SK-N-MC (cell line): ENCODE measurements at places on chromosomes 7 and 10.
A peak's percentile ranks its signal among the peaks of the same experiment; 100 is the strongest.

GRCh38 chr7:40879941-40880543, 745.2 kb downstream of the SUGCT start:
- DNase-seq = no peak

GRCh38 chr10:78176320-78177317, 143.0 kb downstream of the RPS24 start:
- DNase-seq = no peak

DNA sequence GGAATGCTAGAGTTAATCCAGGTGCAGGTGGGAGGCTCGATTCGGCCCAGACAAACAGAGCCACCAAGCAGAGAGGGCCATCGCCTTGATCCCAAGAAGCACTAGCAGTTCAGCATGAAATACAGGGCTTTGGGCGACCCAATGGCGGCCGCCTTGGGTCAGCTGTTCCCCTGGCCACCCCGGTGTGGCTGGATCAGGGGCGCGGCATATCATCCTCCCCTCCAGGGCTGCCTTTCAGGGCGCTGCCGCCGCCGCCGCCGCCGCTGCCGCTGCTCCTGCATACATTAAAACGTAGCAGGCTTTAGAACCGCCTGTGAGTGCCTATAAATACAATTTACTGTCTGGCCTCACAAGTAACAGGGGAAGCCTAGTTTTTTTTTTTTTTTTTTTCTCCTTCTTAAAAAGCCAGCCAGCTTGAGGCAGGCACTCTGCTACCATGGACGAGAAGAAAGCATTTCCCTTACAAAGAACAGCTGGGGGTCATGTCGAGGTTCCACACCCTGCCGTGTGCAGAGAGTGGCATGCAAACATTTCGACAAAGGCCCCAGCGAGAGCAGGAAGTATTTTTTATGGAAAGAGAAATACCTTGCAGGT, 57.7 kb upstream of the EFCAB10 start:
- no peak for DNase-seq

- peak; percentile 20 for DNase-seq
These were observed 63.6 kb upstream of the BMPER start for GRCh38 chr7:33841705-33842129.

GRCh38 chr7:114153700-114154099, 234.9 kb upstream of the PPP1R3A start:
- DNase-seq = no peak

DNA sequence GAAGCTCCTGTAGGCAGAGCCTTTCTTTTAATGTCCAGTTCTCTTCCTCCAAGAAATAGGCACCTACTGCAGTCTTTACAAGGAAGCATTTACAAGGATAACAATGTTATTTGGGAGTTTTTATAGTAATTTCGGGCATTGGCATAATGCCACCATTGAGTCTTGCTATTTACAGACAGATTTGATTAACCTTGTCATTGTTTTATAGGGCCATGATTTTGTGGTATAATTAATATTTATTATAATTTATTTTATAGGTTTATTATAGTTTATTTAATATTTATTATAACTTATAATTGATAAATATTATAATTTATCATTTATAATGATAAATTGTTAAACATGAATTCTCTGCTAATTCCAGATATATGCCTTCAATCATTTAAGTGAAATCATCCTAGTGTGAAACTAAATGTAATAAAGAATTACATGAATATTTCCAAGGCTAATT, 573 bp upstream of the POT1 start:
- DNase-seq = no peak

DNA sequence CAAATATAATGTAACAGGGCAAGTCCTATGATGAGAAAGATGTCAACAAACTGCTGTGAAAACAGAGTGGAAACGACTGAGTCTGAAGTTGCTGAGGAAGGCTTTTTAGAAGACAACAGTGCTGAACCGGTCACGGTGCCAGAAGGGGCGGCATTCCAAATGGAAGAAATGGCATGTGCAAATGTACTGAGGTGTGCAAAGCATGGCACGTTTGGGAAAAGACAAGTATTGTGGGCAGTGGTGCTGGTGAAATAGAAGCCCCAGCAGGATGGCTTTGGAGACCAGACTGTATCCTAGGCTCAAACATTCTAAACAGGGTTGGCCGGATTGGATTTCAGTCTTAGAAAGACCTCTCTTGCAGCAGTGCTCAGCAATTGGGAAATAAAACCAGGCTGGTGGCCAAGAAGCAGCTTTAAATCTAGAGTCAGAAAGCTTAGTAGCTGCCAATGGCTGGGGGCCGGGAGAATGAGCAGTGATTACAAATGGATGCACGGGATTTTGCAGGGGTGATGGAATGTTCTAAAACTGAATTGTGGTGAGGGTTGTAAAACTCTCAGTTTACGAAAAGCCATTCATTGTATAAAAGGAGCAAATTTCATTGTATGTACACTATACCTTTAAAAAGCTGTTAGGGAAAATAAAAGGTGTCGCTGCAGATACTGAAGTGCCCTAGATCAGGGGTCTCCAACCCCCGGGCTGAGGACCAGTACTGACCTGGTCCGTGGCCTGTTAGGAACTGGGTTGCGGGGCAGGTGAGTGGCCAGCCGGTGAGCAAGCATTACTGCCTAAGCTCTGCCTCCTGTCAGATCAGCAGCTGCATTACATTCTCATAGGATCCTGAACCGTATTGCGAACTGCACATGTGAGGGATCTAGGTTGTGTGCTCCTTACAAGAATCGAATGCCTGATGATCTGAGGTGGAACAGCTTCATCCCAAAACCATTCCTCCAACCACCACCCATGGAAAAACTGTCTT, 141.6 kb downstream of the HIBADH start:
- no peak for DNase-seq

- DNase-seq = no peak
These were observed 85.2 kb upstream of the CDC14C start for GRCh38 chr7:48839108-48839507.

DNA sequence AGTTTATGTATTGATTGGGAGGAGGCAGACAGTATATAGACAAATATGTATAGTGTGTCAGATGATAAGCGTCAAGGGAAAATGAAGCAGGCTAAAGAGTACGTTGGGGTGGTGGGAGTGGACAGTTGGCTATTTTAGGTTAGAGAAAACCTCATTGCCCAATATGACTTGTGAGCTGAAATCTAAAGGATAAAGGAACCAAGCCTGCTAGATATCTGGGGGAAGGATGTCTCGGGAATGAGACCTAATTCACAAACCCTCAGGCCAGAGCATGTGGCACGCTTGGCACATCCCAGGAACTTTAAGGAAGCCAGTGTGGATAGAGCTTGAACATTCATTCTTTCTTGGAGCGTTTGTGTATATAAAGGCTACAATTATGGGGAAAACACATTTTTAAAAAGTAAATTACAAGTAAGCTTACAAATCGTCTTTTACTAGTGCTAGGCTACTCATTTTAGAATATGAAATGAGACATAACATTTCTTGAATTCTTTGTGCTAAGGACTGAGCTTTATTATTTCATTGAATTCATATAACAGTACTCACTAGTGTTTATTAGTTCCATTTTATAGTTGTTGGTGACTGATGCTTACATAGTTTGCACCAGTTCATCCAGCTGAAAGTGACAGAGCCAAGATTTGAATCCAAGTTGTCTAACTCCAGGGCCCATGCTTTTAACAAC, 9.7 kb downstream of the FHIP2A start:
- DNase-seq = no peak

DNA sequence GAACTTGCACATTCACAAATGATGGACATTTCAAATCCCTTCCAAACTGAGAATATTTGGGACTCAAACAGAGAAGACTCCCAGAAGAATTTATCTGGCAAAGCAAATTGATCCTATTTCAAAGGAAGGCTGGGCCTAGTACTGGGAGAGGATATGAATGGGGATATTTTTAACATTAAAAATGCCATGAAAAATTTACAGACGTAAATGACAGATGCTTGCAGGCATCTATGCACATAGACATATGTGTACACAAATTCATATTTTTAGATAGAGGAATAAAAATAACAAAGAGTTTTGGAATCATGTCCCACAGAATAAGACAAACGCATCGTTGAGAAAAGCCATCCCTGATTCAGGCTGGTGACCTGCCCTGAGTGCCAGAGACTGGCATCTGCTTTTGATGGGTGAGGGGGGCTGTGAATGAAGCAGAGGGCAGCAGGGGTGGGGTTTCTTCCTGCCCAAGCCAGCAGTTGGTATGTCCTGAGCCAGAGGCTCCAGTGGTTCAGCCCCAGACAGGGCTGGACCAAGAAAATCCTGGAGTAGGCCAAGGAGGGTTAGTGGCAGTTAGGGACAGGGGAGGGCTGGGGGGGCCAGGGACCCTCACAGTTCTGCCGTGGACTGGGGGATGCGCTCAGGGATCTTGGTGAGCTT, 138.5 kb downstream of the SLIT1 start:
- no peak for DNase-seq

- no peak for DNase-seq
These were observed 112.5 kb downstream of the EPC1 start for GRCh38 chr10:32234471-32234870.

DNA sequence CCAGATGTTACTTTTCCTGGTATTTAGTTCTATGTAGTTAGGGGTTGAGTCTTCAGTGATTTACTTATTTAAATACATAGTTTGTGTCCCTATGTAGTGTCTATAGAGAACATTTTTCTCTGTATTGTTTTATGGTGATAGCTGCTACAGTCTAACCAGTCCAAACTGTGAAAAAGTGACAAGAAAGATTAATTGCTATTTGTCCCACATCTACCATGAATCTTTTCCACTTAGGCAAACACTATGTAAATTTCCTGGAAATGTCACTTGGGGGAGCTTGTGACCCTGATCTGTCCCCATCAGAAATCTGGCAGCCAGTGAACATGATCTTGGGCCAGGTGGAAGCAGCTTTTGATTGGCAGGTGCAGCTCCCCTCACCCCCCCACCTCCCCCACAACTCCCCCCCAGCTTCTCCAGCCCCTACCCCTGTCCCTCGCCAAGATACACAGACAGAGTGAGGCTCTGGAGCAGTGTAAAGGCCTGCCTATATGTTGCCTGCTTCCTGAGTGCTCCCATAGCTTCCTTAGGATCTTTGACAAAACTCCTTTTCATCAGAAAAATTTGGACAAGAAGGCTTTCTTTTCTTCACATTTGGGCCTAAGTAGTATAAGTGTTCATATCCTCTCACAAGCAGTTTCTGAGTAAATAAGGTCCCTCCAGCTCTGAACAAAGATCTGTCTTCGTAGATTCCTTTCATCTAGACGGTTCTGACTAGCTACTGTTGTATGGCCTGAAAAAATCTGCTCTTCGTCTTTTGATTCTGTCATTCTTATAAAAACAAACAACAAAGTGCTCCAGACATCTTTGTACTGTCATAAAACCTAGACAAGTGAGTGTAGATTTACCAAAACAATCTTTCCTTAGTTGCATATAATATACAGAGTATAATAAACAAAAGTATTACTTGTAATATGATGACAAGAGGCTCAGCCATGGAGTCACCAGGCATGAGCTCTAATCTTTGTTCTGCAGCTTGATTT, 31.5 kb upstream of the SLC13A1 start:
- no peak for DNase-seq

- no peak for DNase-seq
These were observed 20.9 kb upstream of the ICA1 start for GRCh38 chr7:8282871-8283270.

GRCh38 chr7:18530224-18531179, 35.0 kb downstream of the HDAC9 start:
- no peak for DNase-seq

DNA sequence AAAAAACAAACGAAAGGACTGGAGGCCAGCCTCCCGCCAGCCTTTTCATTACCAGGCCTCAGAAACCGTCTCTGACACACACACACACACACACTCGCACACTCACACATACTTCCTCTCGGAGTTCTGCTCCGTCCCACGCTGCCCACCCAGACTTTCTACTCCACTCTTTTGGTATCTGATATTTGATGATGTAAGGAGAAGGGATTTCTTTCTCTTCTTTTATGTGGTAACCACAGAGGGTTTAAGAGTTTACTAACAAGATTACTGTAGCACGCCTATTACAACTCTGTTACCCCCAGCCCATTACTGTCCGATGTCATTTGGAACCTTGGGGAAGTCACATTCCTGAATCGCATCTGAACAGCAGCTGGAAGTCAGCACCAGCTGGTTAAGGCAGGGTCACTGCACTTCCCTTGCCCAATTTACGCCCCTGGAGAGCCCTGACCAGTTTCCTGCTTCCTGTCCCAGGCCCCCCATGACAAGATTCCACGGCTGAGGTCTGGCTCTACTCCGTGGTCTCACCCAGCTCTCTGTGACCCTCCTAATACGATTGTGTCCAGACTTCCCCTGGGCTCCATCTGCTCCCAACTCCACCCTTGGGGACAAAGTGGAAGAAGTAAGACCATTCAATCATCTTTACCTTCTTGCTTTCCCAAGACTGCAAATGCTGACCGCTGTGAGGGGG, 1.1 kb downstream of the DENND2A start:
- no peak for DNase-seq

- no peak for DNase-seq
These were observed 17.8 kb downstream of the LYZL1 start for GRCh38 chr10:29306688-29307087.

DNA sequence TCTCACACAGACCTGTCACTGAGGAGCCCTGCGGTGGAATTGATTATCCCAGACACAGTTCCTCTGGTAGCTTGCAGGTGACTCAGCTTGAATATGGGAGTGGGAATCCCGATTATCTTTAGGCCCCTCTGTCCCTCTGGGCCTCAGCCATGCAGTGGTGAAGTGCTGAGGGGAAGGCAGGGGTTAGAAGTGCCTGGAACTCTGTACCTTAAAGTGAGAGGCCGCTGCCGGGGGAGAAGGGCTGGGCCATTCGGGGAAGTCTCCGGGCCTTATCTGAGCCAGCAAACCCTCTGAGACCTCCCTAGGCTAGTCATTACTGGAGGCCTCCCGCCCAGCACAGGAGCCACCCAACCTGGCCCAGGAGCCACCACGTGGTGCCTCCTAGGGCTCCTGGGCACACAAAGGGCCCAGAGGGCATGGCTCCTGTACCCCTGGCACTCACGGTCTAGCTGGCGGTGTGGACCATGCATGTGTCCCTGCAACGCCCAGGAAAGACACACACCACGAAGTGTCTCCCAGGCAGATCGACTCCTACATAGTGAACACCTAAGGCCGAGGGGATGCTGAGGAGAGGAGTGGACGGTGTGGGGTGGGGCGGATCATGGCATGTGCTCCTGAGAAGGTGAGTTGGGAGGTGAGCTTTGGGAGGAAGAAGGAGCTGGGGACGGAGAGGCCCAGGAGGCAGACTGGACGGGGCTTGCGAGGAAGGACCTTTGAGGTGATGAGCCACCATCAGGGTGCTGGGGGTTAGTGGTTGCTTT, 56.2 kb downstream of the HK1 start:
- no peak for DNase-seq
